ENCODE measurements at places on chromosomes 2 and 18.

- DNase-seq: no peak
Observed at GRCh38 chr2:54065411-54065810, 50.0 kb upstream of the ACYP2 start.

GRCh38 chr18:362311-363290 is 94.8 kb upstream of the THOC1 start:
- DNase-seq: no peak

GRCh38 chr2:127411653-127412369 is 6.4 kb upstream of the PROC start:
- DNase-seq: no peak

- DNase-seq: no peak
Observed at GRCh38 chr2:232133078-232133477, 171.6 kb downstream of the DIS3L2 start.

DNA sequence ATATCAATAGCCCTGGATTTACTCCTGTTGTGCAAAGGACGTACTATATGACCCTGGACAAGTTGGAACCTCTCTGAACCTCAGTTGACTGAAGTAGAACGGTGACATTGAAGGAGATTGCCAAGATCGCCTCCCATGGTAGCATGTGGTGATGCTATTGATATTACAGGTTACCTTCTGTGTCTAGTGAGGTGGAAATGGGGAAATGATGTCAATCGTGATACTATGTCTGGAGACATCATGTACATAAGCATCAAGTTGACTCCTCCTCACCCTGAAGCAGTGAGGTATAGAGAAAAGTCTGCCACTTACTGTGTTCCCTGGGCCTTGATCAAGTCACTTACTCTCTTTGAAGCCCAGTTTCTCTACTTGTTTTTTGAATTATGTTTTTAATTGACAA is 93.9 kb downstream of the KLF7 start:
- no peak for DNase-seq

DNA sequence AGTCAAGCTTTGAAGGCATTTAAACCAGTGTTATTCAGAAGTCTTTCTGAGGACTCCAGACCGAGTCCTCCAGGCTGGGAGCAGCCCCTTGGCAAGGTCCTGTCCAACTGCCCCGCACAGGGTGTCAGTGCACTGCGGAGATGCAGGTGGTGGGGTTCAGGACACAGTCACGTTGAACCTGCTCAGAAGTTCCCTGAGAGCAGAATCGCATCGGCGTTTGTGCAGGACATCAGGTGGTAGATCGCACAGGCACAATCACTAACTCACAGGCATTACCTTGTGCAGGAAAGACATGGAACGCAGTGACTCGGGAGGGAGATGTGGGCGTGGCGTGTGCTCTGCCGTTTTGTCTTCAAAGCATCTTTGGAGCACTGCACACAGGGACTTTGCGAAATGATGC is 10.4 kb downstream of the COPS9 start:
- no peak for DNase-seq

- DNase-seq: no peak
Observed at GRCh38 chr2:60267122-60267521, 286.3 kb downstream of the BCL11A start.

GRCh38 chr18:32552421-32553030 is 81.8 kb upstream of the GAREM1 start:
- peak; percentile 60 for DNase-seq

- no peak for DNase-seq
Observed at GRCh38 chr2:68431316-68431972, 35.6 kb downstream of the FBXO48 start.

DNA sequence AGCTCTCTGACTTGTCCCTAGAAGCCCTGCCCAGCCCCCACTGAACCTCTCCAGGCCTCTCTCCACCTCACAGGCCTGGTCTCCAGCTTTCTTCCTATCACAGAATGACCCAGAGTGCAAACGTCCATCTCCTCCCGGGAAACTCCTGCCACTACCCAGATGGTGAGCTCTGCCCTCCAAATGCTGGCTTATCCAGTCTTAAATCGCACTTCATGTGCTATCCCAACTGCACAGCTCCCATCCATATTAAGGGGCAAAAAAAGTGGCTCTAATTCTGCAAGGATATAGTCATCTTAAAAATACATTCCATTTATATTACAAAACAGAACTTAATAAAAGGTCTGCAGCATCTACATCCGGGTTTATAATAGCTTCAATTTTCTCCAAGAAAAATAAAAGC is 70.8 kb upstream of the CDC42EP3 start:
- no peak for DNase-seq

DNA sequence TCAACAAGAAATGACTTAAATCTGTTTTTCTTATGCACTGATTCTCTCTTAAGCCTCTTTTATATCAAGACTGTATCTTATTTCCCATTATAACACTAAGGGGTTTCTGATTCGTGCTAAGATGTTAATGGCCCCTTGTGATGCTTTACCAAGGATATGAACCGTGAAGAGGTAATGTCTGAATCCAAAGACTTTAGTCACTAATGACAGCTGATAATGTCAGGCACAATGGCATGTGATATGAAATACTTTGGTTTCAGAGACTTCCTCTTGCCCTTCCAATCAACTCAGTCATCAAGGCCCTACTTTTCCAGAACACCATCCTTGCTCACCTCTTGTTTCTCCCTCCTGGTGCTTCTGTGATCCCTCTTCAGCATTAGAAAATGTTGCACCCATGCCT is 262.8 kb downstream of the KCNE4 start:
- no peak for DNase-seq

DNA sequence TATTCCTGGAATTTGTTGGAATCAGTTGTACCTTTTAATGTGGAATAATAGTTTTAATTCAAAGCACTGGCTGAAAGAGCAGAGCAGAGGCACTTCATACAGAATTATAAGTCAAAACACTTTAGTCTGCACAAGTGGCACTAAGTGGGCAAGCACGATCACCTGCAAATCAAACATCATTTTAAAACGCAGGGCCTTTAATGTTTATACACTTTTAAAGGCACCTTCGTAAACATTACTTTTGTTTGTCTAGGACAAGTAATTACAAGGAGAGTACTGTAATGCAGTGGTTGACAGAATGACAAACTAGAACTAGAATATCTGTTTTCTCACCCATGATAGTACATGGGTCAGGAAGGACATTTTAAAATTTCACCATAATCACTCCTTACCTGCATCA is 36.4 kb downstream of the LANCL1 start:
- no peak for DNase-seq

- DNase-seq: no peak
Observed at GRCh38 chr2:133674433-133675331, 106.4 kb upstream of the NCKAP5 start.

DNA sequence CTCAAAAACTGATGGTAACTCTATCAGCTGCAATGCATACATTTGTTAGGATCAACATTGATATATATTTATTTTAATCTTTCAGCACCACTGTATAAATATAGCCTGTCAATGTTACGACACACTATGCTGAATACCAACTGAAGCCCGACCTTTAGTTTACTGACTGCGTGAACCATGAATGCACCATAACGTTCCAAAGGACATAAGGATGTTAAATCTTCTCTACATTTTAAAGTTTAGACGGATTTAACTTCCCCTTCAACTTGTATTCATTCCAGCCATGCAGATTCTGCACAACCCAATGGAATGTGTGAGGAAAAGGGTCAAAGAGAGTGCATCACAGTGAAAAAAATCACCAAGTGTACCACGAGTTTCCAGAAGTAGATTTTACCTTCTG is 489.5 kb downstream of the IRS1 start:
- no peak for DNase-seq

DNA sequence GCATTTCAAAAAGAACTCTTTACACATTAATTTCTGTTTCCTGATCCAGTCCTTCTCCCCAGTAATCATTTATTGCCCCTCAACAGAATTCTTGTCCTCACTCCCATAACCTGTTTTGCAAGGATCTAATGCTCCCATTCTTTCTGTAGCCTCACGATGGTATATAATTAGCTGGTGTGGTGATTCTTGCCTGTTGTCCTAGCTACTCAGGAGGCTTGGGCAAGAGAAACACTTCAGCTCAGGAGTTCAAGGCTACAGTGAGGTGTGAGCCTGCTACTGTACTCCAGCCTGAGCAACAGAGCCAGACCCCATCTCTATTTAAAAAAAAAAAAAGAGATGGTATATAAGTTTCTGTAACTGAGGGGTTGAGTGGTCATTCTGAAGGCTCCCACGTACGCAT is 7.7 kb upstream of the TRAPPC8 start:
- DNase-seq: no peak

GRCh38 chr2:207845202-207845864 is 75.6 kb upstream of the FZD5 start:
- DNase-seq: no peak

- DNase-seq: no peak
Observed at GRCh38 chr2:105395691-105396090, 3.2 kb downstream of the FHL2 start.

GRCh38 chr2:68968221-68968620 is 6.2 kb upstream of the GKN1 start:
- no peak for DNase-seq

GRCh38 chr2:211690736-211691135 is 847.9 kb downstream of the ERBB4 start:
- DNase-seq: no peak

Data from iPS DF 19.7 (cell line).